Fibroblast of lung (primary cell): ENCODE measurements at places on chromosomes 1 and 21. TPM values are rescaled to one million over a fixed set of nuclear protein-coding genes. Genes with fewer than 3 reads are reported as not detected.

The PRR9 gene
- total RNA-seq = not detected in 2 replicates

DNA sequence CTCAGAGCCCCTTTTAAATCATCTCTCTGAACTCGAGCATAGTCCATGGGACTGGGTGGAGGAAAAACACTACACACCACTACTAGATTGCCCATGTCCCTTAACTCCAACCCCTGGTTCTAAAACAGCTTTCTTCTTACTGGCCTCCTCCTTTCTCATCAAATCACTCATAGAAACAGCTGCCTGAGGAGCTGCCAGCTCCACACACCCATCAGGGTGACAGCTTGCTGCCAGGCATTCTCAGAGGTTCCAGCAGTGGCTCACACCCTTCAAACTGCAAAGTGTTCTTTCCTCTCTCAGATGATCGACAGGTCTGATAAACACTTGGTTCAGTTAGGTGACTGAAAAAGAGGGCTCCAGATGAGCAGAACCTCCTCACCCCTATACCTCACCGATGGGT lies 543.0 kb upstream of the PLXNA2 start:
- DNase-seq = no peak
- no peak overlapping the region for H3K4me3 ChIP-seq
- no peaks in the 10 kb centered on the region for H3K36me3 ChIP-seq
- no peaks in the 10 kb centered on the region for H3K27me3 ChIP-seq
- no peak overlapping the region for H3K27ac ChIP-seq
- H3K4me1 ChIP-seq = no peaks in the 10 kb centered on the region

The SV2A gene
- 17.5 and 39.6 TPM in 2 replicates for total RNA-seq

The LCE6A gene
- total RNA-seq = not detected in 2 replicates

DNA sequence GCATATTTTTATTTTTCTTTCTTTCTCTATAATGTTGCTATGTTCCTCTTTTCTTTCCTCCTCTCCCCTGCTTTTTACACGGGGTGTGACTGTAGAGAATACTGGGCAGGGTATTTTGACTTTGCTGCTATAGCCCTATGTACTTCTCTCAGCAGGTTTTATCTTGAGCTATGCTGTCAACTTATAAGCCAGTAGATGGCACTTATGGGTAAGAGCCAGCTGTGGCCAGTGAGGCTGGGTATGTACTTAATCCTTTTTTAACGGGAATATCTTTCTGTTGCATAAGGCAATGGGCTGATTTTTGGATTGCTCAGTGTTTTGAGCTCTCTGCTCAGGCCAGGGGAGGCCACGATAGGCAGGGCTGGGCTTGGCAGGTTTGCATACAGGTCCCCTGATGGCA lies 99.0 kb downstream of the KCNK2 start:
- no peak overlapping the region for H3K27ac ChIP-seq
- H3K4me1 ChIP-seq = no peaks in the 10 kb centered on the region
- no peaks in the 10 kb centered on the region for H3K27me3 ChIP-seq
- H3K36me3 ChIP-seq = no peaks in the 10 kb centered on the region
- H3K4me3 ChIP-seq = no peak overlapping the region

DNA sequence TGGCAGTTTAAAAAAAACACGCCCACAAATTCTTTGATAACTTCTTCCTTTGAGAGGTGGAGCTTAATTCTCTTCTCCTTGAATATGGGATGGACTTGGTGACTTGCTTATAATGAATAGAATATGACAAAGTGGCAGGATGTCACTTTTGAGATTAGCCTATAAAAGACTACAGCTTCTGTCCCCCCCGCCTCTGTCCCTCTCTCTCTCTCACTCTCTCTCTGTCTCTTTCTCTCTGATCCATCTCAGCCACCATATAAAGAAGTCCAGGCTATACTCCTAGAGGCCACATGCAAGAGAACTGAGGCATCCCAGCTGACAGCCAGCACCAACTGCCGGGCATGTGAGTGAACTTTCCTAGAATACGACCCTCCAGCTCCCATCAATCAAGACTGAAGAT lies 7.7 kb upstream of the DMBX1 start:
- no peak for DNase-seq
- no peaks in the 10 kb centered on the region for H3K4me1 ChIP-seq
- no peak overlapping the region for H3K4me3 ChIP-seq
